NCI-H1105 (cell line): ENCODE measurements at places on chromosomes 13 and 19.

DNA sequence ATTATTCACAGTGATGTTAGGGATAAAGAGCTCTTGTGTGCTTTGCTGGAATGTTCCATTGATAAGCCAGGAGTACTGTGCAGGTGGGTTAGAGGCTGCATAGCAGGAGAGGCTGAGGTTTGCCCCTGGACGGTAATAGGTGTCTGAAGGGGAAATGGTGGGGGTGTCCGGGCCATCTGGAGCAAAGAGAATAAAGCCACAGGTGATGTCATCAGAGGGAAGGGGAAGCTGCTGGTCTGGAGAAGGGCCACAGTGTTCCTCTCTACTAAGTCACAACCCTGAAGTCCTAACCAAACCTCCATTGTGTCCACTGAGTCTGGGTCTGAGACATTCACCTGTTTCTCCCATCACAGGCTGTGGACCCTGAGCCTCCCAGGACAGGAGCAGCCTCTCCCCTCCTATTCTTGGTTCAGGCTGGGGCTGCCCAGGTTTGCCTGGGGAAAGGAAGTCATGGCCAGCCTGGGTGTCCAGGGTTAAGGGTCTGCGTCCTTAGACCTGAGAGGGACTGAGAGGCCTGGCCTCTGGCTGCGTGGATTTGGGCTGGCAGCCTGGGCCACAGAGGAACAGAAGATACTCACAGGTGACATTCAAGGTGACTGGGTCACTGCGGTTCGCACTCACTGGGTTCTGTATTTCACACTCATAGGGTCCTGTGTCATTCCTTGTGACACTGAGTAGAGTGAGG lies 6.8 kb downstream of the CEACAM1 start:
- DNase-seq = no peak

- no peak for DNase-seq
Observed at GRCh38 chr13:26221399-26221720, 754 bp downstream of the RNF6 start.

DNA sequence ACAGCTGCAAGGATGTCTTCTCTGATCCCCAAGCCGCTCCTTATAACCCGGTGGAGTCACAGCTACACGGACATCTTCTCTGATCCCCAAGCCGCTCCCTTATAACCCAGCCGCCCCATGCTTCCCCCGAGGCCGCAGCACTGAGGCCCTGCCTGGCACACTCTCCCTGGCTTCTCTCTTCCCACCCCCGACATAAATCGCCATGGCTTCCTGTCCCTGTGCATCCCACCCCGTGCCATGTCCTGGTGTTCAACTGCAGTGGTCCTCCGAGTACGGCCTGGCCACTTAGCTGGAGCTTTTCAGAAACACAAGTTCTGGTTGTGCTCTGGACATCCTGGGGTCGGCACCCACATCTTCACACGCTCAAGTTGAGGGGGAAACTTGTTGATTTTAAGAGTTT lies 60.4 kb downstream of the RASA3 start:
- DNase-seq = no peak

DNA sequence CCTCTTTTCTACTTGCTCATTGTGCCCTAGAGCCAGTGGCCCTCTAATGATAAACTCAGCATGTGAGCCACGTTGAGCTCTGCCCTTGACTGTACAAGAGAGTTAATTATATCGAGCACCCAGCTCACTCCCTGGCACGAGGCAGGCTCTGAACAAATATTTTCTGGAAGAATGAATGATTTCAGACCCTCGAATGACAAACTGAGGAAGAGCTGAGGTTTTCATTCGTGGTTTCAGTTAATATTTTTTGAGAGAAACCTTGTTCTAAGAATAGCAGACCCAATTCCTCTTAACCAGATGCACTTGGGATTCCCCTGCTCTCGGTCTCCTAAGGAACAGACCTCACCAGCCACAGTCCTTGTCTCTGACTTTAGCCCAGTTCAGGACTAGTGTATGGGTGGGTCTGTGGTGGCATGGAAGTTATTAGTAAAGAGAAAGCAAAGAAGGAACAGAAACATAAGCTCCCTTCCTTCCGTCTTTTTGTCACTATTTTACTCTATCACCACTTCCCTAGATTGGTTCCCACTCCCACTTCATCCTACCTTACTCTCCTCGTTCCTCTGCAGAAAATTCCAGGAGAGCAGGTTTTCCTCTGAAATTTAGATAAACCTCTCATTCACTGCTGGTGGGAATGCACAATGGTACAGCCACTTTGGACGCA lies 22.1 kb upstream of the WDFY2 start:
- no peak for DNase-seq

- no peak for DNase-seq
Observed at GRCh38 chr13:41273831-41274441, 10.6 kb upstream of the MTRF1 start.

DNA sequence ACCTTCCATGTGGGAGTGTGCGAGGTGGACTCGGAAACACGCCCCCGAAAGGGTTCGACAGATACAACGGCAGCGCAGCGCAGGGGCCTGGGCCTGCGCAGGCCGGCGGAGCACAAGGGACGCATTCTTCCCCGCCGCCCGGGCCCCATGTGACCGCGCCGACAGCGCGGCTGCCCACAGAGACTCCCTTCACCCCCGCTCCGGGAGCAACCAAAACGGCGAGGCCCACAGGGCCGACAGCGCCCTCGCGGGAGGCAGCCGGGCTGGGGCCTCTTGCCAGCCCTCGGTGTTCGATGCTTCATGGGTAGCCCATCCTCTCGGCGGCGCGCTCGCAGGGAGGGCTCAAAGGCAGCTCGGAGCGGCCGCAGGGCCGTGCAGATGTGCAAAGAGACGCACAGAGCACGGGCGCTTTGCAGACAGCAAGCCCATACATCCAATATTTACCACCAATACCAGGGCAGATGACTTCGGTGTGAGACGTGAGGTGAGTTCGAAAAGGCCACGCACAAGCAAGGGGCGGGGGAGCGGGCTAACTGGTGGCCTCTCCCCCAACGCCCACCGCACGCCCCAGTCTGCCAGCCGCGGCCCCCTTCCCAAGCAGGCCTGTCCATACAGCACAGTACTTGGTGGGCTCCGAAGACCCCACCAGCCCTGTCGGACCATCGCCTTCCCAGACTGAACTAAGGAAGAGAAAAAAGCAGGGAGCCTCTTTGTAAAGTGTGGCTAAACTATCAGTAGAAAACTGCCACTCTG lies 89.9 kb downstream of the CRYL1 start:
- DNase-seq = no peak

- DNase-seq = no peak
Observed at GRCh38 chr13:28128030-28128429, 10.3 kb upstream of the PAN3 start.

DNA sequence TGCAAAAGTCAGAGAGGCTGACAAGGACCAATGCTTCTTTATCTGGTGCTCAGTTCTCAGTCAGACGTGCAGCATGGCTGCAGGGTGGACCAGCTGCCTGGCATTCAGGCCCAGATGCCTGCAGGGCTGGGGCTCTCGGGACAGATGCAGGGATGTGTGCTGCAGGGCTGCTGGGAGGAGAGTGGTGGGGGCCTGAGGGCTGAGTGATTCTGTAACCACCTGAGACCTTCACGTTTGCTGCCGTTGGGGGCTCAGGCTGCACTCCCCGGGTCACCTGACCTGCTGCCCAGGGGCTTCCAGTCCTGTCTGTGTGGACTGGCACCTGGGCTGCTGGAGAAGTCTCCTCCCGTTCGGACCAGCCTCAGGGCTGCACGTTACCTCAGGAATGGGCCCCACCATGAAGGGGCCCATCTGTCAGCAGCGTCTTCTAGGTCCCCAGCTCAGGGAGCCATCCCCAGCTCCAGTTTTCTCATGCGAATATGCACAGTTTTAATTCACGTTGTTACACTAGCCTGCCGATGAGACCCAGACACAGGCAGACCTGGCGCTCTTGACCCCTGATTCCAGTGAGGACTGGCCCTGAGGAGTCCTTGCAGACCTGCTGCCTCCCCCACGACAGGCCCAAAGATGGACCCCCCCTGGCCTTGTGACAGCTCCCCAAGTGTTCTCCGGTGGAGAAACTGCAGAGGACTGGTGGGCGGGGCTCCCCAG lies 16.9 kb downstream of the KCTD15 start:
- DNase-seq = no peak

GRCh38 chr13:95754069-95754468 lies 77.1 kb downstream of the DNAJC3 start:
- DNase-seq = no peak

GRCh38 chr19:47445937-47446402 lies 25.7 kb downstream of the SLC8A2 start:
- peak; percentile 26 for DNase-seq

DNA sequence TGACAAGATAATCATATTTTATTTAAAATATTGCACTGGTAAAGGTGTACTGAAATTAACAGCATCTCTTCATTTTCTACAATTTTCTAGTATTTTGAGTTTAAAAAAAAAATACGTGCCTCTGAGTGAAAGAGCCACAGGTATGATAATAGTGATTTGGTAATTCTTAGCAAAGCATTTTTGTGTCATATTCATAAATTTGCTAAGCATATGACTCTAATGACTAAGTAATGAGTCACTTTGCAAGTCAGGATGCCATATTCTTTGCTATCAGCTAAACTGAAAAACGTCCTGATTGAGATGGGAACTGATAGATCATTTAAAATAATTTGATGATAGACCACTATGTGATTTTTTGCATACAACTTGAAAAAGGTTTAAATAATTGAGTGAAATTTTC lies 136.1 kb upstream of the IRS2 start:
- no peak for DNase-seq

DNA sequence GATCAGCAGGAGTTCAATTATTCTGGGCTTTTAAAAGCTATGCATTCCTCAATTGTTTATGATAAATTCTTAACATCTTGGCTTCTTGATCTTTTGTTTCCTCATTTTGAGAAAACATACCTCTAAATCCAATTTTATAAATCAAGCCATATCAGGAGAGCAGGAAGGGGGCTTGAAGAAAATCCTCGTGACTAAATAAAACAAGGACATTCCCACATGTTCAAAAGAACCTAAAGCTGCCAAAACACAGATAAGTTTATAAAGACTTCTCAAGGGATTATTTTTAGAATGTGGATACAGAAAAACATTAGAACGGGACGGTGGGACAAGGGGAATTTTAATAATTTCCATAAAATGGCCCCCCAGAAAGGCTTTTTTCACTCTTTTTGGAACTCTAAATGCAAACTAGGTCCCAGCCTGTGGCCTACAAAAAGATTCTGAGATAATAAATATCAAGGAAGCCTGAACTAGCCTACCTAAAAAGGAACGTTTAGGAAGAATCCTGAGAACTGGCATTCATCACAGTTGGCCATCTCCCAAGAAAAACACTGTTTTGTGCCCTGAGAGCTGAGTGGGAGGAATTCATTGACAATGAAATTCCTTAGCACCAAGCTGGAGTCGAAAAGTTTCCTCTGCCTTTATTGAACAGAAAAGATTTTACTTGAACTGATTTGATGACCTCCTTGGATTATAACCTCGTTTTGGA lies 30.1 kb downstream of the ZAR1L start:
- DNase-seq = no peak

DNA sequence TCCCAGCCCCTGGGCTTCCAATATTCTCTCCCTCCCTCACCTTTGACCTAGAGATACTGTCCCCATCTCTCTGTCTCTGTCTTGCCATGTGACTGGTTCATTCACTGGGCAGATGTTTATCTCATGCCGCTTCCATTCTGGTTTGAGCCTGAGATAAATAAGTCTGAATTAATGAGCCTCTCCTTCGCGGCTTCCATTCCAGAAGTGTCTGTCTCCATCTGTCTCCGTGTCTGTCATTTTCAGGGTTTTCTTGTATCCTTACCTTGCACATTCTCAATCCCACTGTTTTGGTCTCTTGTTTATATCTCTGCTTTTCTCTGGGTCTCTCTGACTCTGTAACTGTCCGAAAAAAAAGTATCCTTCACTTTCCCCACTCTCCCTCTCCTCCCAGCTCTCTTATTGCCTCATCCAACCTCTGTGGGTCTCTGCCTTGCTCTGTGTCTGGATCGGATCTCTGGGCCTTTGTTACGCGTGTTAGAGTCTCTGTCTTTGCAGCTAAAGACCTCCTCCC lies 4.3 kb downstream of the SPHK2 start:
- no peak for DNase-seq

DNA sequence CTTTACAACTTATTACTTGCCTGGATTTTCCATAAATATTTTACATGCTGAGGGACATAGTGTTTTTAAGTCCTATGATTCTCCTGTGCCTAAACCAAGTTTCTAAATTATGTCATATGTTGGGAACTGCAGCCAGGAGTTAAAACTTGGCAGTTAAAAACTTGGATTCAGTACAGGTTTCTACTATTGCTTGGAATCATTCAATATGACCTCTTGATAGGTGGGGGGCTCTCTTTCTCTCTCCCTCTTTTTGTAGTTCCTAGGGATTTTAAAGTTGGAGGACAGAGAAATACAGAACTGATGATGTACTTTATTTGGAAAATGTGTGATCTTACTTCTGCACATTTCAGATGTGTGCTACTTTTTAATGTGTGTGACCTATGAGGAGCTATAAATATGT lies 4.7 kb downstream of the CSNK1A1L start:
- DNase-seq = no peak

DNA sequence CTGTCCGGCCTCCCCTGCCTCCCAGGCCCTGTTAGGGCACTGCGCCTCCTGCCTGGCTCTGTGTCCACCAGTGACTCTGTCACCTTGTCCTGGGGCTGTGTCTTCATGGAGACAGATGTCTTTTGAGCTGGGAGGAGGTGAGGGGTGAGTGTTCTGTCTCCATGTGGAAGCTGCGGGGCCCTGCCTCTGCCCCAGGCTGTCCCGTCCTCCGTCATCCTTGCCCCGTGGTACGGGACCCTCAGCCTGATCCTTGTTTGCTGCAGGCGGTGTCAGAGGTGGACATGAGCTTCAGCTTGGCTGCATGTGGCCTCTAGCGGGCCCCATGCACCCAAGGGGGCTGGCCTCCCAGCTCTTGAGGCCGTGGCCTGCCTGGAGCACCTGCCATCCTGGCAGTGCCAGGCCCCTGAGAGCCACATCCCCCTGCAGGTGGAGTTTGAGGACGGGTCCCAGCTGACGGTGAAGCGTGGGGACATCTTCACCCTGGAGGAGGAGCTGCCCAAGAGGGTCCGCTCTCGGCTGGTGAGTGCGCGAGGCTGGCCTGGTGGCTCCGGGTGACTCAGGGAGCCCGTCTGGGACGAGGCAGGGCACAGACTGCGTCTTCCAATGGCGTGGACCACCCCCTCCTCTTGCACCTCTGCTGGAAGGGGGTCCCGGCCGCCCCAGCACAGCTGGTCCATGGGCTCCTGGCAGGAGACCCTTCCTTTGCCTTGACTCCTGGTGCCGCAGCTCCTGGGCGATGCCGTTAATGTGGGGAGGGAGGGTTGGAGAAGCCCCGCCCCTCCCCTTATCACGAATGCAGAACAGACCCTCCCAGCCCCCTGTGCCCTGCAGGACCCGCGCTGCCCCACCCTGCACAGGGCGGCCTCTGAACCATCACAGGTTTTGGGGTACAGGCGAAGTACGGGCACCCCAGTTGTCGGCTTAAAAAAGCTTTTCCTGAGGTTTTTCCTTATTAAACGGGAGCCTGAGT lies 181.3 kb downstream of the KDM4B start:
- no peak for DNase-seq

DNA sequence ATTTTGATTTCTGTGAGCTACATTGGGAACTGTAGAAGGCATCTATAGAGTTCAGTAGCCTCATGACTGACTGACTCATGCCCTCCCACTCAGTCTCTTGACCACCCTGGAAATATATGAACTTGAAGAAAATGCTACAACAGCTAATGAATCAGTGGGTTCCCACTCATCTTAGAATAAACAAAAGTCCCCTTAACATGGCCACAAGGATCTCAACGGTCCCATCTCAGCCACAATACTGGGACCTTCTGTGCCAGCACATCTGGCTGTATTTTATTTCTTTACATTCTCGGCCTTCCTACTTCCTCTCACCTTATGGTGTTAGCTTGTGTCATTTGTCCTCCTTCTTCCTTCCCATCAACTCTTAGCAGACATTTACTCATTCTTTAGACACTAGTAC lies 619.8 kb downstream of the DCT start:
- DNase-seq = no peak

GRCh38 chr13:102654756-102655155 lies 40.1 kb downstream of the METTL21C start:
- DNase-seq = no peak
